Smooth muscle cell of bladder (primary cell): ENCODE measurements at places on chromosomes 7 and 10. TPM values are rescaled to one million over a fixed set of nuclear protein-coding genes. Genes with fewer than 3 reads are reported as not detected.

Gene SKIDA1
- total RNA-seq = 0.28 TPM in 2 replicates

Gene TMEM130
- total RNA-seq = 0.09 and 0.14 TPM in 2 replicates

Gene C1GALT1
- 9.7 and 20.8 TPM in 2 replicates for total RNA-seq

Gene ATP6V0E2
- total RNA-seq = 9.8 TPM in 2 replicates

Gene MUC3A
- not detected in 2 replicates for total RNA-seq

Gene CUBN
- total RNA-seq = 0.85 and 1.2 TPM in 2 replicates

Gene GLI3
- 4.1 and 5.1 TPM in 2 replicates for total RNA-seq

Gene PRKG1
- total RNA-seq = 29.3 and 32.7 TPM in 2 replicates

Gene RBP4
- 0.37 TPM in 1 of 2 replicates, not detected in the other for total RNA-seq

Gene AUTS2
- 2.3 and 6.2 TPM in 2 replicates for total RNA-seq

Gene NKX2-3
- not detected in 2 replicates for total RNA-seq

Gene GALNT17
- under 0.01 TPM in 1 of 2 replicates, not detected in the other for total RNA-seq

Gene FAM25C
- total RNA-seq = not detected in 2 replicates

Gene TET1
- 2.1 and 3.6 TPM in 2 replicates for total RNA-seq

Gene SPDYE2
- not detected in 2 replicates for total RNA-seq
